Activated T-helper 17 cell treated with anti-CD3 and anti-CD28 coated beads, Interleukin-2, amount 50 U/mL, for 72 hours (primary cell): ENCODE measurements at places on chromosomes 3 and 15.

- H3K4me3 ChIP-seq, result no peak overlapping the region
- H3K4me1 ChIP-seq, result no peaks in the 10 kb centered on the region
- no peak for ATAC-seq
- no peak overlapping the region for H3K27ac ChIP-seq
Measured at GRCh38 chr15:78355177-78355576, 15.0 kb downstream of the CRABP1 start.

- no peak overlapping the region for H3K4me3 ChIP-seq
- H3K27me3 ChIP-seq, result peaks cover 34% of the 10 kb centered on the region
- no peak for ATAC-seq
- H3K36me3 ChIP-seq, result no peaks in the 10 kb centered on the region
- no peaks in the 10 kb centered on the region for H3K4me1 ChIP-seq
Measured at GRCh38 chr3:170467571-170468147, 49.0 kb downstream of the CLDN11 start.

DNA sequence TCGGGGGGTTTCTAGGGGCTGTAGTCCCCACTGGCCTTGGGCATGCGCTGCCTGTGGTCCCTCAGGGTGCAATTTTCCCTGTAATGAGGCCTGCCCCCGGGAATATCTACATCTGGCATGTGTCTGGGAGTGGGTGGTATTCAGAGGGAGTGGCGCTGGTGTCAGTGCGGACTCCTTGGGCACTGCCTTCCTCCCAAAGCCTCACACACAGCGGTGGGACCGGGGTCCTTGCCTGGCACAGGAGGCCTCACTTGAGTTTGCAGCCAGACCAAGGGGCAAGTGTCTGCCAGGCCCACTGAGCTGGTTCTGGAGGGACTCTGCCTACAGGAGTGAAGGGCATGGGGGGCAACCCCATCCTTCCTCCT, 53.5 kb upstream of the PCSK6 start:
- no peak overlapping the region for H3K27ac ChIP-seq
- peaks cover 23% of the 10 kb centered on the region for H3K27me3 ChIP-seq
- no peak overlapping the region for H3K4me3 ChIP-seq
- H3K36me3 ChIP-seq, result no peaks in the 10 kb centered on the region
- no peaks in the 10 kb centered on the region for H3K4me1 ChIP-seq
- no peak for ATAC-seq

GRCh38 chr15:26882112-26882511, 15.2 kb downstream of the GABRA5 start:
- ATAC-seq, result no peak
- no peak overlapping the region for H3K4me3 ChIP-seq
- no peaks in the 10 kb centered on the region for H3K36me3 ChIP-seq
- H3K27me3 ChIP-seq, result no peaks in the 10 kb centered on the region
- H3K27ac ChIP-seq, result no peak overlapping the region

DNA sequence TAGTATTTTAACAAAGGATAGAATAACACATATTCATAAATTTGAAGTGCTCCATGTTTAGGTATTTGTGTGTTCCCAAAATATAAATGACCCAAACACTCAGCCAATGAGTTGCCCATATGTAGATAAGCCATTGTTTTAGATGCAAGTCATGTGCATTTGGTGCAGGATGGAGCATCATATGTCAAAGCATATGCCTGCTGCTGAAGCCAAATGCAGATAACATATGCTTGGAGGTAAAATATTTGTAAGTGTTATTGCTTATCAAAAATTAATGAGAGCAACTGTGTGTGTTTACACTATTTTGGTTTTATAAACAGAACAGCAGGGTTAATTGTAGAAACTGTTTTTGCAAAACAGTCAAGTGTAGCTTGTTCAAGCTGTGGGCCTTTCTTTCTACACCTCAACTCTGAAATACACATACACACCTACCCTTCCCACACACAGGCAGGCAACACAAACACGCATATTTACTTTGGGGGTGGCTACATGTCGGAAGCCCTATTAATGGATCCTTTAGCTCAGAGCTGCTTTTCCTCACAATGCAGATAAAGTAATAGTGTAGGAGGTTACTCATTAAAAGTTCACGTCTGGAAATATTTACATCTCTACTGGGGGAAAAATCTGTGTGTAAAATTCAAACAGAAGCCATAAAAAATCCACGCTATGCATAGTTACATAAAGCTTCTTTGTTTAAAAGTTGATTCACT, 521.4 kb downstream of the ZNF385D start:
- no peak overlapping the region for H3K4me3 ChIP-seq
- H3K36me3 ChIP-seq, result no peaks in the 10 kb centered on the region
- H3K27ac ChIP-seq, result no peak overlapping the region
- no peaks in the 10 kb centered on the region for H3K27me3 ChIP-seq
- H3K4me1 ChIP-seq, result no peaks in the 10 kb centered on the region

DNA sequence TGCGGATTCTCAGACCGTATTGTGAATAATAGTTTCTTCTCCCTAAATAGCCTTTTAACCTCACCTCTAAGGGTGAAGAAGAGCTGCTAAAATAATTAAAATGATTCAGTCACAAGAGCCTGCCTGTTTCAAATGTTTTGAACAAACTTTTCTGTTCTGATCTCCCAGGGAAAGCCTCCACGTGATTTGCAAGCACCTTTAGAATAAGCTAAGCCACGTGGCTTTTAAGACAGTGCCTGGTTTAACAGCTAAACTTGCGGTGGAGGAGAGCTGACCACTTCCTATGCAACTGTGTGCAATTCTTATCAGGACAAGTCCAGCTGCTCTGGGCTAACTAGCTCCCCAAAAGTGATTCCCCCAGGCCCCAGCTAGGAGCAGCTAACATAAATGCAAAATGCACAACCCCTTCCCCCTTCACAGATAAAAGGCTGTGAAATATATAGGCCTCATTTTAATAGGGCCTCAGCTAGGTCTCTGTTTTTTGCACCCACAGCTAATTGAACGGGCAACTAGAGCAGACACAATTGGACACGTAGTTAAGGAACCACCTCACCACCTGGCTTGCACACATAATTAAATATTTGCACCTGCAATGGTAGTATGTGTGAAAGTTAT, 401.2 kb upstream of the NR2F2 start:
- H3K4me1 ChIP-seq, result no peaks in the 10 kb centered on the region
- H3K27ac ChIP-seq, result no peak overlapping the region
- no peaks in the 10 kb centered on the region for H3K27me3 ChIP-seq
